Activated T-cell treated with anti-CD3 and anti-CD28 coated beads, Interleukin-2, amount 50 U/mL, for 48 hours (primary cell): ENCODE measurements at places on chromosomes 11 and 22.
A peak's percentile ranks its signal among the peaks of the same experiment; 100 is the strongest.

DNA sequence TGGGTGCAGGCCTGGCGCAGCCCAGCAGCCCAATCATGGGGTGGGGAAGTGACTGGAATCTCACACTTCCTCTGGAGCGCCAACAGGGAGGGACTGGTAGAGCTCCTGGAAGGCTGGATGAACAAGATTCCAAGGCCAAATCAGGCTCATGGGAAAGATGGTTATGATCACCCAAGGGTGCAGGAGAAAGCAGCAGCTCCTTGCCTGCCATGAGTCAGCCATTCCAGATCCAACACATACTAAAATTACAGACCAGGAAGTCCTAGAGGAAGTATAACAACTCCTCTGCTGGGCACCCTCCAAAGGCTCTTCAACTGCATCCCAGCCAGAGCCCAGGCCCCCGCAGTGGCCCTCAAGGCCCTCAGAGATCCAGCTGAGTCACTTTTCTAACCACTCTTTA, 427.3 kb downstream of the TENM4 start:
- DNase-seq: no peak

DNA sequence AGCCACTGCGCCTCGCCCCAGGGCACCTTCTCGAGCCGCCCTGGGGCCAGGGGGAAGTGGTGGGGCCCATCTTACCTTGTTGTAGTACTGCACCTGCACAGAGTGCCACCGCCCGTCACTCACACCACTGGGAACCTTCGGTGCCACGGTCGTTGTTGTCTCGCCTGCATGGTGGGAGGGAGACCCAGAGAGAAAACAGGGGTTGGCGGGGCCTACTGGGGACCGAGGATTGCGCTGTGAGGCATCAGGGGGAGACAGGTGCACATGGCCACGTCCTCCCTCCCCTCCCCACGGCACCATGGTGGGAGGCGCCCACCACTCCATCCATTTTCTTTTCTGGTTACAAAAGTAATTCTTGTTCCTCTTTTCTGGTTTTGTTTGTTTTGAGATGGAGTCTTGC, 97.8 kb downstream of the TRMU start:
- DNase-seq: no peak

- no peak for DNase-seq
These were observed 122.5 kb downstream of the OPCML start for GRCh38 chr11:133409799-133410198.

DNA sequence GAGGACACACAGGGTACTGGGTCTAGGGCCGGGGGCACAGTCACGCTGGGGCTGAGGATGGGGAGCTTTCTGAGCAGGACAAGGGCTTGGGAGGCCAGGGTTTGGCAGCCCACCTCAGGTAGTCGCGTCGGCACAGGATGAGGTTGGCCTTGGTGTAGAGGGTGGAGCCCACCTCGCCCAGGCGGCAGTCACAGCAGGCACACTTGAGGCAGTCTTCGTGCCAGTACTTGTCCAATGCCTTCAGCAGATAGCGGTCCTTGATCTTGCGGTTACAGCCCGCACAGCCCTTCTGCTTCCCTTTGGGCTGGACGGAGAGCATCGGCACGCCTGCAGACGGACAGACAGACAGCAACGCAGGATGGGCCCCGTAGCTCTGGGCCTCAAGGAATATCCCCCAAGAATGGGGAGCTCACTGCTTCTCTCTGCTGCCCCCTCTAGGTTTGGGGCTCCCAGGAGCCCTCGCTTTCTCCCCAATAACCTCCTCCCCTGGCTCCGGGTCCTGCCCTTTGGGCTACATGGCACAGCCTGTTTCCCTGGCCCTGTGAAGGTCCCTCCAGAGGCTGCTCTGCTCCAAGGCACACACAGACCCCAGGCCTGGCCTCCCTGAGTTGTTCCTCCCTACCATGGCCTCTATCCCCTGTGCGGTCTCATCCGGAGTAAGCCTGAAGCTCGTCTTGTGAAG, 33.4 kb downstream of the LMO1 start:
- no peak for DNase-seq

- no peak for DNase-seq
These were observed 310.1 kb upstream of the SORL1-AS1 start for GRCh38 chr11:121762820-121763219.

DNA sequence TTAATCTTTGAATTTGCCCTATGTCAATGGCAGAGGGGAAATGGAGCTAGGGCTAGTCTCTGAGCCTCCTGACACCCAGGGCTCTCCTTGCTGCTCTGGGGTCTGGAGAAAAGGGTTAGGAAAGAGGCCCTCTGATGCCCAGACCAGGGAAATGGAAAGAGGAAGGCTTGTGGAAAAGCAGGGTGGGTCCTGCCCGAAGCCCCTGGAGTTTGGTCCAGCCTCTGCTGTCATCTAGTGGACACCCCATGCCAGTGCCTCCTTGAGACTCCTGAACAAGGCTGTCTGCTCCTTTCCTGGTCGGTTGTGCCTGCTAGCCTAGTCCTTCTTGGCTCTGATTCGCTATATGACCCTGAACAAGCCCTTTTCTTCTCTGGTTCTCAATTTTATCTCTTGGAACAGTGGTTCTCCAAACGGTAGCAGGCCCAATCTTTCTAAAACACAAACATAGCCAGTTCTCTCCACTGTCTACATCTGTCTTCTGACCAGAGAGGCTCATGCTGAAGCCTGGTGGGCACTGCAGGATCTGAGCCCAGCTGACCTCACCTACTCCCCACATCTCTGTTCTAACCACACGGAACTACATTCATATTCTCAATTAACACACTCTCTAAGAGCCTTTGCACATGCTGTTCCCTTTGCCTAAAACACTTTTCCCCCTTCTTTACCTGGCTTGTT, 8.8 kb upstream of the PLA2G3 start:
- DNase-seq: peak; percentile 50

DNA sequence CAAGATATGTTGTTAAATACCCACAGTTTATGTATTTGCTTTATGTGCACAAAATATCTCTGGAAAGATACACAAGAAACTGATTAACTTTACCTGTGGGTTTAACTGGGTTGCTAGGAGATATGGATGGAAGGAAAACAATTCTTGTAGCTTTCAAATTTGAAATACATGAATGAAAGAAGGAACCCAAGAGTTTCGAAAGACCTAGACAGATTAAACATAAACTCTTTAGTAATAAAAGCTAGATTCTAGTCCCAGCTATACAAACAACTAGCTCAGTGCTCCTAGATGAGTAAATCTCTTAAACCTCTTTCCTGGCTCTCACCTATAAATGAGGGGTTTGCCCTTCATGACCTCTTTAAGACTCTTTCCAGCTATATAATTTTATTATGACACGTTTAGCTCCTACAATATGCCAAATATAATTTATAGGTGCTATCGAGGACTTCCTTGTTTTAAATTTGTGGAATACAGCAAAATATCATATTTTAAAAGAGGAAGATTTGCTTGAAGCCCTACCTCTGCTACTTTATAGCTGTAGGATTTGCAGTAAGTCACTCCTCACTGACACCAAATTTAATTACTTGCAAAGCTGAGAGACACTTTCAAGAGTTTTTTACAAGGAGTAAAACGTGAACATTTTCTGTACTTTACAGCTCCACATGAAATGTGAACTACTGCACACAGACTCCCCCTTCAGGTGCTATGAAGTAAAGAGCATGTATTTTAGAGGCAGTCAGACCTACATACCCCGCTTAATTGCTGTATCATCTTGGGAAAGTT, 50.7 kb downstream of the RRAS2 start:
- DNase-seq: no peak

DNA sequence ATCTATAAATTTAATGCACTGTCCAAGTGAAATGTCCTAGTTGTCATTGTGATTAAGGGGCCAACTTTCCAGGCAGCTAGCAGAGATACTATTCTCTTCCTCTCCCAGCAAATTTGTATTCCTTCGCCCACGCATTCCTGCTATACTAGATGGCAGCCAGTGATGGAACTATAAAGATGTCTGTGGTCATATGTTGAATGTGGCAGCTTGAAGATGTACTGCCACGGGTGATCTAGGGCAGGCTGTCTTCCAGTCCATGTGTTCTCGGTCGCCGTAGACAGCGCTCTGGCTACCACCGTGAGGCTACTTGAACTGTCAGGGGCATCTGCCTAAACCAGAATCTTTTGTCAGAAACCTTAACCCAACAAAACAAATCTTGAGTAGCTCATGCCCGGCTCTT, 8.3 kb upstream of the SIDT2 start:
- no peak for DNase-seq

DNA sequence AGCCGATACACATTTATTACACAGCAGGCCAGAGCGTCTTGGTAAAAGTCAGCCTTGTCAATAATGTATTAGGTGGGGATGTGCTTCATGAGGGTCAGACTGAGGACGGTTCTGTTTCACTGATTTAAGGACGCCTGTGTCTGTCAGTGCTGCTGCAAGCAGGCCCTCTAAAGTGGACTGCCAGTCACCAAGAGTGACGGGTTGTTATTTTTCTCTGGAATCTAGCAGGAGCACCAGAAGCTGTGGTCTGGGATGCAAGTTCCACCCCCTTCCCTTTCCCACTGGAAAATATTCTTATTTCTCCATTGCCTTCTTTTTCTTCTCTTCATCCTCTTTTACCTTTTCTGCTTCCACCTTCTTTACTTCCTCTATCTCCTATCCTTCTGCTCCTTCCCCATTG, 191.2 kb upstream of the NCAM1 start:
- no peak for DNase-seq
